ENCODE measurements at places on chromosomes 2 and 18. TPM values are rescaled to one million over a fixed set of nuclear protein-coding genes. Genes with fewer than 3 reads are reported as not detected.
A peak's percentile ranks its signal among the peaks of the same experiment; 100 is the strongest.

GRCh38 chr2:42969231-42970150, 177.1 kb upstream of the HAAO start:
- H3K4me1 ChIP-seq = peaks cover 84% of the 10 kb centered on the region
- H3K4me3 ChIP-seq = peak overlapping the region; percentile 55
- peaks cover 4% of the 10 kb centered on the region for H3K27me3 ChIP-seq

The QPCT gene
- total RNA-seq = 5.1 TPM

The C1GALT1C1L gene
- total RNA-seq = not detected

The LANCL1 gene
- total RNA-seq = 34.5 TPM

The POTEI gene
- total RNA-seq = not detected

The PHOSPHO2 gene
- total RNA-seq = 1.9 TPM

The SP140 gene
- total RNA-seq = 0.54 TPM
